ENCODE measurements at places on chromosomes 13 and 19.

DNA sequence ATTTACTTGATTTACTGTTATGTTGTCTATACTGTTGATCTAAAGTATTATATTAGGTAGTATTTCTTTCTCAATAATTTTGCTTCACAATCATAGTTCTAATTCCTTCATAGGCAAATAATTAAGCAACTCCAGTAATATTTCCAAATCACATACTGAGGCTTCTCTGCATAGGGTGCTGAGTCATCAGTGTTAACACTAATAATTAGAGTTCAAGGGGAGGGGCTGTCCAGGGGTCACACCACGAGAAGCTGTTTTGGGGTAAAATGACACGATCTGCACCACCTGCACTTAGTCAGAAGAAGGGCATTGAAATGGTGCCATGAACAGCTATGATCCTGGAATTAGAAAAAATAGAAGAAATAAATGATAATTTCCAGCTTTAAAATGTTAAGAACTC lies 1230.9 kb upstream of the SLC10A2 start:
- DNase-seq, result no peak

- DNase-seq, result no peak
Observed at GRCh38 chr13:109922518-109922917, 136.1 kb upstream of the IRS2 start.

DNA sequence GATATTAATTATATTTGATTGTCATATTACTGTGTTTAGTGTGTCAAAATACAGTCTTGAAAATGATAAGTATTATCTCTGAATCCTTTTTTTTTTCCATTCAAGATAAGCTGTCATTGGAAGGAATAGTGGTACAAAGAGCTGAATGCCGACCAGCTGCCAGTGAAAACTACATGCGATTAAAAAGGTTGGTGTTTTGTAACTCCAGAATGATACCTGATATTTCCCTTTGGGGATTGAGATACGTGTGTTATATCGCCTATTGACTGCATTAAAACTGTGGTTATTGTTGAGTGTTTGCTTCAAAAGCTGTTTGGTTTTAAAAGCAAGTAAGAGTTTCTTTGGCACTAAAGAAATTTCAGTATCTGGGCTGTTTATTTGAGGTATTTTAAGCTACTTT lies 6.5 kb upstream of the KCTD4 start:
- no peak for DNase-seq

DNA sequence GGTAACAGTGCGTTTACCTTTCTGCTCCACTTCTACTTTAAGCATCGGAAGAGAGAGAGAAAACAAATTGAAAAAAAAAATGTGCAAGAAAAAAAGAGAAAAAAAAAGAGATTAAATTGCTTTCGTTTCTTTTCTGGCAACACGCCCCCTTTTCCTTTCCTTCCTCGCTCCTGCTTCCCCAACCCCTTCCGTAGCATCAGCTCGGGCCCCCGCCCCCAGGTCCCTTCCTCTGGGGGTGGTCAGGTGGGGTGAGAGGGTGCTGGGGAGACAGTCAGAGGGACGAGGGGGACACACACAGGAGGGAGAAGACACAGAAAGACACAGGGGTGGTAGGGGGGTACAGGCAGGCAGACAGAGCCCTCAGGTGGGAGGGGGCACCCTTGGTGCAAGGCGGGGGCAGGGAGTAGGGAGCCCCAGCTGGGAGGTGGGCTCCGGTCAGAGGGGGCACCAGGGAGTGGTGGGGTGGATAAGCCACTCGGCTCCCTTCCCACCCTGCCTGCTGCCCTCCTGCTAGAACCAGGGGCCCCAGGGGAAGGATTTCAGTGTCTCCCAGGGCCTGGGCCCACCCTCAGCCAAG lies 30.7 kb upstream of the ASF1B start:
- no peak for DNase-seq

DNA sequence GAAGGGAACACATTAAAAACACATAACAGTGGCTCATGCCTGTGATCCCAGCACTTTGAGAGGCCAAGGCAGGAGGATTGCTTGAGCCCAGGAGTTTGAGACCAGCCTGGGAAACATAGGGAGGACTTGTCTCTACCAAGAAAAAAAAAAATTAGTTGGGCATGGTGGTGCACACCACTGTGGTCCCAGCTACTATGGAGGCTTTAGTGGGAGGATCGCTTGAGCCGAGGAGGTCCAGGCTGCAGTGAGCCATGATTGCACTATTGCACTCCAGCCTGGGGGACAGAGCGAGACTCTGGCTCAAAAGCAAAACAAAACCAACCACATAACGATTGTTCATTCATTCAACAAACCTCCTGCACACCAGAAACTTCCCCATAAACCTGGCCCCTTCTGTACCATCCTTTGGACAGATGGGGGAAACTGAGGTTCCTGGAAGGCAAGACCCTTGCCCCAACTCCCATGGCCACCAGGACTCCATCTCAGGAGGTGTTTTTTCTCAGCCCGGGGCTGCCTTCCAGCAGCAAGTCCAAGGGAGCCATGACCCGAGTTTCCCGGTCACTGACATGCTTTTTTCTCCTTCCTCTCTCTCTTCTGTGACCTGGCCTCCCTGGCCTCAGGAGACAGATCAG lies 4.3 kb downstream of the FOSB start:
- DNase-seq, result no peak

DNA sequence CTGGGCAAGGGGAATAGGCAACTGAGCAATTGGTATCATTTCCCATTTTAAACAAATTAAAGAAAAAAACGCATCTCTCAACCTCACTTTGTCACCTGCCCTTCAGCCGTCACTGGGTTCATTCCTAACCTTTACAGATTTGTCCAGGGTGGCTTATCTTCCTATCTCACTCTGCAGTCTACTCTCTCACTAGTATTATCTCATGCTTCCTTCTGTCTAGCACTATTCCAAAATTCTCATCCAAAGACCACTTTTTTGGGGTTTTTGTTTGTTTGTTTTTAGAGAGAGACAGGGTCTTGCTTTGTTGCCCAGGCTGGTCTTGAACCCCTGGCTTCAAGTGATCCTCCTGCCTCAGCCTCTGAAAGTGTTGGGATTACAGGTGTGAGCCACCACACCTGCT lies 26.7 kb upstream of the MPHOSPH8 start:
- no peak for DNase-seq

- DNase-seq, result no peak
Observed at GRCh38 chr13:88176231-88176630, 505.1 kb downstream of the SLITRK5 start.

DNA sequence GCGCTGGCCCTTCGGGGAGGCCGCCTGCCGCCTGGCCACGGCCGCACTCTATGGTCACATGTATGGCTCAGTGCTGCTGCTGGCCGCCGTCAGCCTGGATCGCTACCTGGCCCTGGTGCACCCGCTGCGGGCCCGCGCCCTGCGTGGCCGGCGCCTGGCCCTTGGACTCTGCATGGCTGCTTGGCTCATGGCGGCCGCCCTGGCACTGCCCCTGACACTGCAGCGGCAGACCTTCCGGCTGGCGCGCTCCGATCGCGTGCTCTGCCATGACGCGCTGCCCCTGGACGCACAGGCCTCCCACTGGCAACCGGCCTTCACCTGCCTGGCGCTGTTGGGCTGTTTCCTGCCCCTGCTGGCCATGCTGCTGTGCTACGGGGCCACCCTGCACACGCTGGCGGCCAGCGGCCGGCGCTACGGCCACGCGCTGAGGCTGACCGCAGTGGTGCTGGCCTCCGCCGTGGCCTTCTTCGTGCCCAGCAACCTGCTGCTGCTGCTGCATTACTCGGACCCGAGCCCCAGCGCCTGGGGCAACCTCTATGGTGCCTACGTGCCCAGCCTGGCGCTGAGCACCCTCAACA lies 1.2 kb downstream of the F2RL3 start:
- DNase-seq, result no peak

- no peak for DNase-seq
Observed at GRCh38 chr13:26584713-26585112, 27.2 kb downstream of the WASF3 start.

DNA sequence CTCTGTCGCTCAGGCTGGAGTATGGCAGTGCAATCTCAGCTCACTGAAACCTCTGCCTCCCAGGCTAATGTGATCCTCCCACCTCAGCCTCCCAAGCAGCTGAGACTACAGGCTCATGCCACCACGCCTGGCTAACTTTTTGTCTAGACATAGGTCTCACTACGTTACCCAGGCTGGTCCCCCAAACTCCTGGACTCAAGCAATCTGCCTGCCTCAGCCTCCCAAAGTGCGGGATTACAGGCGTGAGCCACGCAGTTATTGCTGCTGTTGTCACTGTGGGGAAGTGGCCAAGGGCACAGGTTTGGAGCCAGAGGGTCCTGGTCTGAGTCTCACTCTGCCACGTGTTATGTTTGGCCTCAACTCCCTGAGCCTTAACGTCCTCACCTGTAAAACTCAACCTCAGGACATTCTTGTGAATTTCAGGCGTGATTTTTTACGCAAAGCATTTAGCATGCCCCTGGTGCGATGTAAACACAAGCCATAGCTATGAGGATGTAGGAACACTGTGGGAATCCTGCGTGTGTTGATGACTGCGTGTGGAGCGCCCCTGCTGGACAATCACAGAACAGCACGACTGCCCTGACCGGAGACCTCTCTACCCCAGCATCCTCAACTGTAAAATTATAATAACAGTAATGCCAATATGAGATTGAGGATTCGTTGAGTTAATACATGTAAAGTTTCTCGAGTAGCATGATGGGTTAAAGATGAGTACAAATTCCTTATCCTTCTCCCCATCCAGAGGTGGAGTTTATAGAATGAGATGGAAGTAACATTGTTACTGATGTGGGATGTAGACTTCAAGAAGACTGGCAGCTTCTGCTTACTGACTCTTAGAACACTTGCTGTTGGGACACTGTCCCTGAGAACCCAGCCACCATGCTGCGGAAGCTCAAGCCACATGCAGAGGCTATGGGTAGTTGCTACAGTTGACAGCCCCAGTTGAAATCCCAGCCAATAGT lies 41.8 kb upstream of the PNMA8B start:
- DNase-seq, result peak; percentile 64

- no peak for DNase-seq
Observed at GRCh38 chr13:82713687-82714405, 1168.4 kb downstream of the SLITRK1 start.

- peak; percentile 11 for DNase-seq
Observed at GRCh38 chr13:72643311-72643989, 84.0 kb downstream of the MZT1 start.

- no peak for DNase-seq
Observed at GRCh38 chr13:40452038-40452666, 214.3 kb downstream of the FOXO1 start.

DNA sequence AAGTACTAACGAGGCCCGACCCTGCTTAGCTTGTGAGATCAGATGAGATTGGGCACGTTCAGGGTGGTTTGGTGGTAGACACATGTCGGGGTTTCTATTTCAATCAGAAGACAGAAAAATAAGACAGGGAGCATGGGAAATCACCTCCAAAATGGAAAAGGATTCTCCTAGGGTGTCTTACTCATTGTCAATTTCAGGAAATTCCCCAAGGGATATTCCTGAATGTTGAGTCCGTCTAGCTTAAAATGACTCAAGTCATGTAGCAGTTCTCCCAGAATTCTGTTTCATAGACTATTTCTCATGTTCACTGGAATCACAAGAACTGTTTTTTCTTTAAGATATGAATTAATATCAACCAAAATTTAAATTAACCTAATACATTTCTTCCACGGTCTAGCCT lies 380.1 kb downstream of the EFNB2 start:
- no peak for DNase-seq

GRCh38 chr19:18488838-18489626 lies 32.8 kb downstream of the ELL start:
- DNase-seq, result no peak

- DNase-seq, result no peak
Observed at GRCh38 chr13:51924756-51925544, 63.2 kb downstream of the CCDC70 start.

DNA sequence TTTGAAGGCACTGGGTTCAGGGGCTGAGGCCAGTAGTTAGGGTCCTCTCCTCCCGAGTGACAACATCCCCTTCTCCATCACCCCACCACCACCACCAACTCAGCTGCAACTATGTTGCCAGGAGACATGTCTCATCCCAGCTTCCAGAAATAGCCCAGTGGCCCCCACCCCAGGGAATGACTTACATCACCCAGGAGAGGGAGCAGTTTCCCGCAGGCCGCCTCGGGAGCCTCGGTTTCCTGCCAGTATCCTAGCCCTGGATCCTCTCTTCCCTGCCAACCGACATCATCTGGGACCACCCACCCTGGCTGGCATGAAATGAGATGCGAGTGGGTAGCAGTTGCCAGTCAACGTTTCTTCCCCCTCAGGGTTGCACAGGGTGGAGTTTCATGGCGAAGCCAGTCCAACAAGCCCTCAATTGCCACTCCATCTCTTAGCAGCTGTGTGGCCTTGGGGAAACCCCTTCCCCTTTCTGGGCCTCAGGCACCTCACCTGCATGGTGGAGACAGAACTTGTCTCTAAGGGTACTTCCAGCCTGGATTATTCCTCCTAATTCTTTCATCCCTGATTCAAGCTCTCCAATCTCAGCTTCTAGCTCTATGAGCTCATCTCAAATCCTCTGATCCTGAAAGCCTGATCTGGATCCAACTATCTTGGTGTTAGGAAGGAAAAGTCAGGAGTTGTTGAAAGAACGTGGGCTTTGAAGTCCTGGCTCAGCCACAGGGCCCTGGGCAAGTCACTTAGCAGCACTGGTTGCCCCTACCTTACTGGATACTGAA lies 3.9 kb upstream of the GSK3A start:
- no peak for DNase-seq

DNA sequence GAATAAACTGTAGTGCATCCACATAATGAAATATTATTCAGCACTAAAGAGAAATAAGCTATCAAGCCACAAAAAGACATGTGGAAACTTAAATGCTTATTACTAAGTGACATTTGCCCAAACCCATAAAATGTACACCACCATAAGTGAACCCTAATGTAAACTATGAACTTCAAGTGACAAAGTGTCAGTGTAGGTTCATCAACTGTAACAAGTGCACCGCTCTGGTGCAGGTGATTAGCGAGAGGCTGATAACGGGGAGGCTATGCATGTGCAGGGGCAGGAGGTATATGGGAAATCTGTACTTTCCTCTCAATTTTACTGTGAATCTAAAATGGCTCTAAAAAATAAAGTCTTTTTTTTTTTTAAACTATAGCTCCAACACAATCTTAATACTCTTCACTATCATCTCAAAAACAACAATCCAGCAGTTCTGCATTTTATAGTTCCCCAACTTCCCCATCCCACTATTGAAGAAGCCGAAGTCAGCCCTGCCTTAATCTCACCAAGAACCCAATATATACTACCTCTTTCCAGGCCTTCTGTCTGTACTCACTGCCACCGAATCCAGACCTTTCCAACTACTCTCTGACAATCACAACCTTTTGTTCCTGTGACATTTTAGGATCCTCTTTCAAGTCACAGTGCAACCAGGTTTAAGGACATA lies 22.6 kb downstream of the ELF1 start:
- DNase-seq, result no peak

GRCh38 chr13:75258159-75258782 lies 223.7 kb downstream of the TBC1D4 start:
- no peak for DNase-seq

GRCh38 chr13:40161931-40162330 lies 504.5 kb downstream of the FOXO1 start:
- DNase-seq, result no peak

DNA sequence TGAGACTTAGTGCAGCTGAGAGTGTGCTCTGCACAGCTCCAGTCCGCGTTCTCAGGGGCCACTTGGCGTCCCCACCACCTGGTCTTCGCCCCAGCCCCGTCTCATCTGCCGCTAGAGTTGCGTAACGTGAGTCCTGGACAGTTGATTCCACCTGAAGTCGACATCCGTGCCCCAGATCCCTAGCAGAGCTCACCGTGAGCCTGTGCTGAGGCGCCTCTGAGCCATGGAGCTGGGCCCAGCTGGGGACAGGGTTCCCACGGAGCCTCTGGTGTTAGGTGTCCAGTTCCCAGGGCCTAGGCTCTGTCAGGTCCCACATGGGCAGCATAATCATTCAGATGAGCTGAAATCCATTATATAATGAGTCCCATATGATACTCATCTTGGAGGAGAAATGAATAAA lies 147.1 kb upstream of the SOX1 start:
- no peak for DNase-seq
